K562 (cell line): ENCODE measurements at places on chromosomes 11 and 22. TPM values are rescaled to one million over a fixed set of nuclear protein-coding genes. Genes with fewer than 3 reads are reported as not detected.

DNA sequence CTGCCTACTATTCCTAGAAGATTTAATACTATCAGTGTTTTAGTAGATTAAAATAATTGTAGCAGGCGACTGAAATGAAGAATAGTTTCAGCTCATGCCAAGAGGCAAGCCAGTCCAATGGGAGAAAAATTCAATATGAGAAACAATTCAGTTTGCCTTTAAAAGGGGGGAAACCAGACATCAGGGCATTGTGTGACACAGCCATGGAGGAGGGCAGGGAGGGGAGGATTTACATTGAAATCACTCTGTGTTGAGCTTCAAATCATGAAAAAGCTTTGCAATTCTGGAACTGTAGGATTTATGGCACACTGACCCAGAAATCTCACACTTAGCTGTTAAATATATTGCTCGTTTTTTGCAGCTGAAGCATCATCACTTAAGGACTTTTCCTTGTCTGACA, 4.6 kb downstream of the SLC1A2 start:
- no peak for DNase-seq

Gene AGBL2
- total RNA-seq = 0.93 and 0.96 TPM in 2 replicates

Gene LAYN
- not detected in 2 replicates for total RNA-seq

Gene MMP1
- total RNA-seq = 0.18 TPM in 1 of 2 replicates, not detected in the other

Gene MYO18B
- 5.8 and 7.0 TPM in 2 replicates for total RNA-seq
